ENCODE measurements at places on chromosomes 16 and 17.
A peak's percentile ranks its signal among the peaks of the same experiment; 100 is the strongest.

GRCh38 chr17:64129515-64129764, 504 bp downstream of the ERN1 start:
- no peak for DNase-seq

DNA sequence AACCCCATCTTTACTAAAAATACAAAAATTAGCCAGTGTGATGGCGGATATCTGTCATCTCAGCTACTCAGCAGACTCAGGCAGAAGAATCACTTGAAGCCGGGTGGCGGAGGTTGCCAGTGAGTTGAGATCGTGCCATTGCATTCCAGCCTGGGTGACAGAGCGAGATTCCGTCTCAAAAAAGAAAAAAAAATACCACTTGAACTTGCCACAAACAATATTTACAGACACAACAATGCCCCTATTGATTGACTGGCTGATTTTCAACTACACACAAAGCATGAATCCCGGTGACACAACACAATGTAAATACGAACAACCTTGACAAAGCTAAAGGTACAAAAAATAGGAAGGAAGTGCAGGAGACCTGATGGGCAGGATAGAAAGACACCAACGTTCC, 49.3 kb downstream of the NXN start:
- DNase-seq = no peak

GRCh38 chr16:12410837-12411490, 392.7 kb downstream of the CPPED1 start:
- DNase-seq = no peak

- no peak for DNase-seq
Observed at GRCh38 chr16:31714903-31715504, 158.6 kb upstream of the ZNF267 start.

- no peak for DNase-seq
Observed at GRCh38 chr16:56310690-56311089, 114.7 kb downstream of the AMFR start.

GRCh38 chr17:27912964-27913363, 19.8 kb upstream of the LYRM9 start:
- no peak for DNase-seq

DNA sequence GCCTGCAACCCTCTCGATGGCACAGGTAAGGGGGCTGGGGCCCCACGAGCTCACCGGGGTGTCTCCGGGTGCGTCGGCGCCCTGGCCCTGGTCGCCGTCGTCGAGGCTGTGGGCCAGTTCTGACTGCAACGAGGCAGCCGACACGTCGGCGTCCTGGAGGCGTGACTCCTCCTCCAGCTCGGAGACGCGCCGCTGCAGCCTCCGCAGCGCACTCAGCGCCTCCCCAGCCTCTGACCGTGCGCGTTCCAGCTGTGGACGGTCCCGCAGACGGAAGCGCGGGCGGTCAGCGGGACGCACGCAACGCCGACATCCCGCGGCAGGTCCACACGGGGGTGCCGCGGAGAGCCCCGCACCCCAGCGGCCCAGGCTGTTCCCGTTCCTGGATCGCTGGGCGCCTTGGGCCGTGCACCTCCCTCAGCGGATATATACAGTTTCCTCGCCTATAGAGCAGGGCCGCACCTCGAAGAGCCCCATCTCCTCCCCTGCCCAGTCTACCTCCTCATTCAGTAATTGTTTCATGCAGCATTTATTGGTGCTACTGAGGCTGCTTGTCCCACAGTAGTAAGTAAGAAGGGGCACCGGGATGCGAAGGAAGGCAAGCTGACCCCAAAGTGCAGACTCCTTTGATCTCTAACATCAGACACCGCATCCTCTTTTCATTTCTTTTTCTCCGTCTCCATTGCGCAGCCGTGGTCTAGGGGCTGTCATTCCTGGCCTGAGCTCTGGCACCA, 5.8 kb downstream of the THOC6 start:
- DNase-seq = no peak

GRCh38 chr17:21005803-21006202, 37.0 kb downstream of the USP22 start:
- DNase-seq = no peak

DNA sequence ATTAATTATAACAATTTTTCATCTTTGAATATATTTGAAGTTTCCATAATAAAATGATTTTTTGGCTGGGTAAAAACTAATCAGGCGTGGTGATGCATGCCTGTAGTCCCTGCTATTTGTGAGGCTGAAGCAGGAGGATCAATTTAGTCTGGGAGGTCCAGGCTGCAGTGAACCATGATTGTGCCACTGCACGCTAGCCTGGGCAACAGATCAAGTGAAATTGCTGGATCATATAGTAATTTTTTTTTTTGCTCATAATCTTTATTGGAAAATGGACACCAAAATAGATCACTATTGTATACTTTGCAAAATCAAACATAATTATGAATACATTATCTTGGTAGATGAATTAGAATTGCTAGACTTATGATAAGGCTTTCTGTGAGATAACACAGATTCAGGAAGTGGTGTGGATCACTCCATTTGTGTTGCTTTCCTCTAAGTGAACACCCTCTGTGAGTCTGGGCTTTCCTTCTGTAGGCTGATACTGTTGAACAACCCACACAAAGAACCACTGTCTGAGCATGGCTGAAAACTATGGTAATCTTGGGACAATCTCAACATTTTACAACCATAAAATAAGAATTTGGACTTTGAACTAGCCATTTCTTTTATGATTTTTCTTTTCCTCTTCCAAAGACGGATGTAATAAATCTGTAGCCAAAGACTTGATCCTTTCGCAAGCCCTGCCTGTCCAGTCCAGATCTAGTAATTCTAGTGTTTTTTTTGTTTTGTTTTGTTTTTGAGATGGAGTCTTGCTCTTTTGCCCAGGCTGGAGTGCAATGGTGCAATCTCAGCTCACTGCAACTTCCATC, 5.6 kb upstream of the ST3GAL2 start:
- no peak for DNase-seq

- peak; percentile 72 for DNase-seq
Observed at GRCh38 chr17:58336456-58337209, 8.0 kb upstream of the TSPOAP1 start.

- peak; percentile 88 for DNase-seq
Observed at GRCh38 chr16:14502932-14503741, 126.9 kb downstream of the PARN start.

DNA sequence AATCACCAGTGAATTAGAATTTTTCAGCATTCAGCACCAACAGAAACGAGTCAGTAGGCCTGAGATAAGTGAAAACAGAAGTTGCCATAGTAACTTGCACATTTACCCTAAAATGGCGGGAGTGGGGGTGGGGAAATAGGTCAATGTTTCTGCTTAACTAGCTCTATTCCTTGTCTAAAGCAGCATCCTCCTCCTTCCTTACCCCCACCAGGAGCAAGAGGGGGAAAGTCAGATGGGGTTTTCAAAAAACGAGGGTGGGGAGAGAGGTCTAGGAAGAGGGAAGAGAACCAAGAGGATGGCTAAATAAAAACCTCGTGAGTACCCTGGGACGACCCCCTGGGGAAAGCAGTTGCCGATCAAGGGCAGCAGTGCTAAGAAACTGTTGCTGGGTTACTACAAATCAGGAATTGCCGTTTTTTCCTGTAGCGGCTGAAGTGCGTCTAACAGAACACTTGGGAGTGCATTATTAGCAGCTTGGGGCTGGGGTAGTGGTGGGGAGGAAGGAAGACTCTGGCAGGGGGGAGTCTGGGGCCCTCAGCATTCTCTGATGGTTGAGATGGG, 34.4 kb upstream of the MNT start:
- no peak for DNase-seq

DNA sequence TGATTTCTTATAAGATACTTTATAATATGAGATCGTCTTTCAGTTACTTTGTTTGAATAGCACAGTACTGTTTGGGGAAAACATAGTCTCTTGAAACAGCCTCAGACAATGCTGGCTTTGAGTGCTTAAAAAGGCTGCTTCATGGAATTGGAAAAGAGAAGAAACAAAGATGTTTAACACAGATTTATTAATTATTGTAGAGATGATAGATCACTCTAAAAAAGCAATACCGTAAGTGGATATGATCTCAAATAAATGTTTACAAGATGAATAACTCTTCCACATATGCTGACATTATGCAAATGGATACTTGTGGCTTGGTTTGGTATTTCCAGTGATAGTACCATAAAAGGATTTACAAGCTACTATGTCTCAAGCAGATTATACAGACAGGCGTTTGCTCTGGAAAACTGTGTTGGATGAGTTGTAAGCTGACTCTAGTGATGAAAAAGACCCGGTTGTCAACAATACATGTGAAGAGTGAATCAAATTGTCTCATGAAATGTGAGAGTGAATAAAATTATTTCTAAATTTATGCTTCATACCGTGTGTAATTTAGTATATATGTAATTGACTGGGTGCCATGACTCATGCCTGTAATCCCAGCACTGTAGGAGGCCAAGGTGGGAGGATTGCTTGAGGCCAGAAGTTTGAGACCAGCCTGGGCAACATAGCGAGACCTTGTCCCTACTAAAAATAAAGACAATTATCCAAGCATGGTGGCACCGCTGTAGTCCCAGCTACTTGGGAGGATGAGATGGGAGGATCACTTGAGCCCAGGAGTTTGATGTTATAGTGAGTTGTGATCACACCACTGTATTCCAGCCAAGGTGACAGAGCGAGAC, 105.4 kb downstream of the FTO start:
- peak; percentile 82 for DNase-seq

DNA sequence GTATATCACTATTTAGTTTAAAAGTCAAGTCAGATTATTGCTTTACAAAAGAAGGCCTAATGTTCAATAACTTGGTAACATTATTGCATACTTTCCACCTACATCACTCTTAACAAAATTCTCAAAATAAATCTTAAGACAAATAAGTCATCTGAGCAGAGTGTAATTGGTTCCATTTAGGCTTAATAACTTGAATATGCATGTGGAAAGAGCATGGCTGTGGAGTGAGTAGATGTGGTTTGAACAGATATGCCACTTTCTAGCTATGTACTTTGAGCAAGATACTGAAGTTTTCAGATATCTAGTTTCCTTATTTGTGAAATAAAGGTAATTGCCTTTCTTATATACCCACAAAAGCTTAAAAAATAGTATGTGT, 6.7 kb upstream of the EVI2A start:
- DNase-seq = peak; percentile 22

GRCh38 chr17:32654324-32654723, 167.5 kb downstream of the CDK5R1 start:
- no peak for DNase-seq

GRCh38 chr16:60405286-60405685, 1631.0 kb downstream of the CDH8 start:
- no peak for DNase-seq

DNA sequence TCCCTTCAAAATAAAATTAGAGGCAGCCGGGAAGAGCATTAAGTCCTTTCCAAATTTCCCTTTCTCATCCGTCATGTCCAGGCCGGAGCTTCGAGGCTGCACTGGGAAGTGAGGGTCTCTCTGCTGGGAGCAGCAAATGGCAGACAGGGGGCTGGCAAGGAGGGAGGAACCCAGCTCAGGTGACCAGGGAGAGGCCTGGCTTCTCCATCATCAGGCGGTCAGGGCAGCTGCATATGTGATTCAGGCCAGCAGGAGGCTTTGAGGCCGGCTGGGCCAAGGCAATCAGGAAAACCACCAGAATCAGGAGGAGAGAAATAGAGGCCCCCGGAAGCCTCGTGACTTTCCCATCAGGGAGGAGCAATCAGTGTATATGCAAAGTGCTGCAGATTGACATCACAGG, 85.0 kb upstream of the RPL38 start:
- peak; percentile 1 for DNase-seq

Measured in M059J (cell line).